ENCODE measurements at places on chromosomes 5 and 9.

DNA sequence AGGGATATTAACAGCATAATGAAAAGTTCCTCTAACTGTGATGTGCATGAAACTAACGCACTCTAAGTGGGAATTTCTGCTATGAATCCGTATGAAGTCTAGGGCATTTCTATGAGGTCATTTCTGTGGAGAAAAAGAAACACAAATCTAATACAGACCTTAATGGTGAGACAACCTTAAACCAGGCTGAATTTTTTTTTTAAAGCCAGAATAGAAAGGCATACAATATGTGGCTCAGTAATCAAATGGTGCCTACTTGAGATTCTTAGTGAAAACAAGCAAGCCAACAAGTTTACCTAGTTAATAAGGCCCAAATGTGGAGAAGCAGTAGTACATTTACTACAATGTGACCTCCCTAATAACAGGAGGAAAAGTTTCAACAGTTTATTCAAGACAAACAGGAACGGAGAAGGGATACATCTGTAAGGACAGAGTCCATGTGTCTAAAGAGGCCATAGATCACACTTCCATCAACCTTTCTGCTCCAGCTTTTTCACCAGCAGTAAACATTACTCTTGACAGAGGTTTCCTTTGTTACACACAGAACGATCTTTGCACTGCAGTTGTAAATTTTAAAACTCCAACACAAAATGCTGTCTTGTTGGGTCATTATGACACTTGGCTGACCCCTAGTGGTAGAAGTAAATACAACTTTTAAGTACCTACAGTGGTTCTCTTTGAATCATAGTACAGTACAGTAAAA lies 26.2 kb downstream of the CARNMT1 start:
- no peak for DNase-seq

DNA sequence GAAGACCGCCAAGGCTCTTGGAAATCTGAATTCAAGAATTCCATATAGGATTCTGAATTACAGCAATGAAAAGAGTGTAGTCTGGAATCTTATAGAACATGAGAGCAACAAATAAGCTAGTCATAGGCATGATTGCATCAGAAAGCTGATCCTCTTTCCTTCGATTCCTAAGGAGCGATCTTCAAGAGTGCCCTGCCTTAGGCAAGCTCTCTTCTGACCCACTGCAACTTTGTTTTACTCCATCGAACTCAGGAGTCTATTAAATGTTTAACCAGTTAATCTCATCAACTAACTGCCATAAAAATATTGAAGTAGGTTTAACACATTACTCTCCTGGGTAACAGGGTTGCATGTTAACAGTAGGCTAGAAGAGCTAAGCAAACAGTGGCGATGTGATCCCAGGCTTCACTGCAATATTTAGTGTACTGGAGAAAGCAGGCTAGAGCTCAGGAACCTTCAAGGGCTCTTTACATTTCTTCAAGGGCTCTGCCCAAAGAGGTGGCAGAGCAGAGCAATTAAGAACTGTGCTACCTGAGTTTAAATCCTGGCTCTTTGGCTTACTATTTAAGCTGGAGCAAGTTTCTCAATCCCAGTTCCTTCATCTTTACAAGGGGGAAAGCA lies 146.3 kb downstream of the RORB start:
- no peak for DNase-seq

- DNase-seq: no peak
These were observed 9.2 kb downstream of the PCDH12 start for GRCh38 chr5:141948812-141949211.

DNA sequence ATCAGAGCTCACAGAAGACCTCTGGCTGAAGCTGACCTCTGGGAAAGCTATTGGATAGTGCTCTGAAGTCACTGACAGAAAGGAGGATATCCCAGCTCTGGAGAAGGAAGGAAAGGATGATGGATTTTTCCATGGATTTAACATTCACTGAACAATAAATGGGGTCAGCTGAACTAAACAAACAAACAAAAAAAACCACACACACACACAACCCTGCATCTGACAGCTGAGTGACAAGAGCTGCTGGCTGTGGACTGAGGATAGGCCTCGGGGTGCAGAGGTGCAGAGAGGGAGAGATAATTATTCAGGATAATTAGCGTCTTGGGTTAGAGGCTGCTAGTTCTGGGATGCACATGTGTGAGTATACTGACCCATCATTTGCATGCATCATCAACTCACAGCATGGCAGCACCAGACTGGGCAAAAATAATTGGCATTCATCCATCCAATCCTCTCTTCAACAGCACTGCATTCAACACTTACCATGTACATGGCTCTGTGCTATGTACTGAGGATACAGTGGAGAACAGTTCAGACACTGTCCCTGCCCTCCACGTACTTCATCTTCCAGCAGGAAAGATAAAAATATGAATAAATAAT lies 131.4 kb upstream of the TRIM32 start:
- DNase-seq: no peak

Measured in stimulated activated CD4-positive, alpha-beta T cell treated with anti-CD3 and anti-CD28 coated beads, Interleukin-15, amount 100 ng/mL, for 1 hour (primary cell).